HAP-1 (cell line): ENCODE measurements at places on chromosomes 7 and 10.
A peak's percentile ranks its signal among the peaks of the same experiment; 100 is the strongest.

GRCh38 chr7:36943591-36944435 lies 219.5 kb upstream of the AOAH start:
- DNase-seq = no peak

DNA sequence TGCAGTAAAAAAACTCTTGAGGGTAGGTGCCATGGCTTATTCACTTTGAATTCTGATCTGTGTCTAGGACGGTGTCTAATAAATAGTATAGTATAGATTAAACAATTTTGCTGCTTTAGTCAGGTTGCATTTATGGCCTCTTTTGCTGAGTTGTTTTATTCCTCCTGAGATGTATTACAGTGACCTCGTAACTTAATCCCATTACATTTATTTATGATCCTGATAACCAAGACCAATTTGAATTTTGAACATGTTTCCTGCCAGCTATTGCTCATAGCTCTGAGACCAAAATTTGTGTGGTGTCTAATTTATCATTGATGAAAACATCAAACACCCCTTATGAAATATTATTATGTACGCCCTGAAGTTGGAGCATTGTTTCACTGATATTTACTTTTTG lies 381.9 kb upstream of the SEMA3C start:
- no peak for DNase-seq

DNA sequence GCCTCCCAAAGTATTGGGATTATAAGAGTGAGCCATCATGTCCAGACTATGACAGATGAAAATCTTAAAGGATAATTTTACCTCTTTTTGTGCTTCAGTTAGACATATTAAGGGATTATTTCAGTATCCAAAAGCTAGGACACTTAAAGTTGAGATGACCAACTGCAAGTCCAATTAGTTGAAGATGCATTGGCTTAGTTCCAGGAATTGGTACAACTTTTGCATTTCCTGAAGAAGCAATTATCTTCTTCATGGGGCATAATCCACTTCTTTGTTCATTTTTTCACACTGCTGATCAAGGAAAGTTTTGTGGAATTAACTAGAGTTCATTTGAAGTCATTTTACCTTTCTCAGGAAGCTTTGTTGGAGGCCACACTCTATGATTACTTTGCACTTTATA lies 72.0 kb upstream of the HECW1 start:
- DNase-seq = no peak

DNA sequence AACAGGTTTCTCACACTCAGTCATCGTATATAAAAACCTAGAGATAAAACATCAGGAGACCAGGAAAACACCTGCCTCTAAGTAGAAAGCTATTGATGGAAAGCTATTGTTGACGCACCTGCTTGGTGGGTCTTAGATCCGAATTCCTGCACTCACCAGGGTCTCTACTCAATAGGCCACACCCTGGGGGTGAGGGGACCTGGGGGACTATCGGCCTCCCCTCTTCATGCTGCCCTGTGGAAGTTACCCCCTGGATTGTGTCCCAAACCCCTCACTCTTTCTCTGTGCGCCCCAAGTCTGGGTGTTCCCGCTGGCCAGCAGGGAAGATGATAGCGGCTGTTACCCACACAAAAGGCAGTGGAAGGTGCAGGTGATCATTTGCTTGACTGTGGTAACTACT lies 313.0 kb downstream of the WDR37 start:
- no peak for DNase-seq

DNA sequence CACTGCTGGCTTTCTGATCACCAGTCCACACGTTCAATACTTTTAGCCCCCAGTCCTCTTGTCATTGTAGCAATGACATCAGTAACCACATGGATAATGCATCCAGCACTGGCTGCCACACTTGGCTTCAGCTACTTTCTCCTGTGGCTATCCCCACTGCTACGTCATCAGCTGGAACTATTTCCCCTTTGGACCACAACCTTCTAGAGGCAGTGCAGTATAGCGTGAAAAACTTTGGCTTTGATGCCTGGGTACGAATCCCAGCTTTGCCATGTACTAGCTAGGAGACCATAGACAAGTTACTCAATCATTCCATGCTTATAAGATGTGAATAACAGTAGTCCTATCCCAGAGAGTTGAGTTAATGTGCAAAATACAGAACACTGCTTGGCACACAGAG lies 63.2 kb downstream of the CCDC3 start:
- DNase-seq = no peak

GRCh38 chr10:34596351-34596750 lies 218.7 kb downstream of the PARD3 start:
- no peak for DNase-seq

DNA sequence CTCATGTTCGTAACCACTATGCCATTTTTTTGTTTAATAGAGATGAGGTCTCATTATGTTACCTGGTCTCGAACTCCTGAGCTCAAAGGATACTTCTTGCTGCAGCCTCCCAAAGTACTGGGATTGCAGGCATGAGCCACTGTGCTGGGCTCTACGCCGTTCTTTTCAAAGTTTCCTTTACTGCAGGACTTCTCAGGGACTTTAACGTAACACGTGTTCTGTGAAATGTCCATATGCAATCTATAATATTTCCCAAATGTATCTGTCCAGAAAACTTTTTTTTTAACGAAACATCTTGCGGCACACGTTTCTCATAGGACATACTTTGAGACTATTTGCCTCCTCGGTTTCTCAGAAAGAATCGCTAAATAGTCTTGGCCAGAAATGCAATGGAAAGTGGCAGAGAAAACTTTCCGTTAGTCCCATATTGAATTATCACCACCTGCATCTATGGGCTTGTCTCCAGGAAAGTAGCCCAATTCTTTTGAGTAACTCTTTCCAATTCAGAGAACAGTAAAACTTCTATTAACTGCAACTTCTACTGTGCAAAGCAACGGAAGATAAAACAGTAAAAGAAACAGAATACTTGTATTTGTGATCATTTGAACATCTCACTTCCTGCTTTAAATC lies 96.3 kb downstream of the ELMO1 start:
- DNase-seq = no peak

DNA sequence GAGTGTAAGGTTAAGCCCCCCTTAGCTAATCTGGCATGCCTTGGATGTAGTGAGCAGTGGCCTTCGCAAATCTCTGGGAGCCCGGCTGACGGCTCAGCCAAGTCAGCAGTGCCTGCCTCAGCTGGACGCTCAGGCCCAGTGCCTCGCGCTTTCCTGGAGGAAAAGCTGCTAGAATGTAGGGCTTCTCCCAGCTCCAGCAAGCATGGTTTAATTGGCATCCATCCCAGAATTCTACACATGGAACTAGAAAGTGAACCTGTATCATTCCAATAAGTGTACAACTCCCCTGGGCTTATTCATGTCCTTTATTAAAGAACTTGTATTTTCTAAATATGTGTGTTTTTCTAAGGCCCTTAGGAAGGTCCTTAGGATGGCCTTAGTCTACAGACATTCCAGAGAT lies 287.8 kb upstream of the SHH start:
- no peak for DNase-seq

GRCh38 chr10:12512332-12513002 lies 163.1 kb downstream of the CAMK1D start:
- no peak for DNase-seq

DNA sequence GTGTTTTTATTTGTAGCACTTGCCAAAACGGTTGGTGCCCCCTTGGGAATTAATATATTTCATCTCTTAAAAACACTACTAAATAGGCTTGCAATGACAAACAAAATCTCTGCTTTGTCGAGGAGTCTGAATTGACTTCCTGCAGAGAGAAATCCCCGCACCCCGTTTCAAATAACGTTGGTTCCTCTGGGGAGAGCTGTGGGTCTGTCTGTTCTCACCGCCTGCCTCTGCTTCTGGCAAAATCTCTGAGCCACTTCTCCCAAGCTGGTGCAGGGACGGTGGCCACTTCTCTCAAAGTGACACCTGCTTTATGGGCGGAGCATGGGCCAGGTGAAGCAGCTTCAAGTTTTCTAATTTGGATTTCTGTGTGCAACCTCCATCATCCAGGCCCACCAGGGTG lies 186.3 kb upstream of the ADARB2 start:
- DNase-seq = no peak

GRCh38 chr10:132430861-132431271 lies 33.9 kb downstream of the PWWP2B start:
- DNase-seq = no peak

DNA sequence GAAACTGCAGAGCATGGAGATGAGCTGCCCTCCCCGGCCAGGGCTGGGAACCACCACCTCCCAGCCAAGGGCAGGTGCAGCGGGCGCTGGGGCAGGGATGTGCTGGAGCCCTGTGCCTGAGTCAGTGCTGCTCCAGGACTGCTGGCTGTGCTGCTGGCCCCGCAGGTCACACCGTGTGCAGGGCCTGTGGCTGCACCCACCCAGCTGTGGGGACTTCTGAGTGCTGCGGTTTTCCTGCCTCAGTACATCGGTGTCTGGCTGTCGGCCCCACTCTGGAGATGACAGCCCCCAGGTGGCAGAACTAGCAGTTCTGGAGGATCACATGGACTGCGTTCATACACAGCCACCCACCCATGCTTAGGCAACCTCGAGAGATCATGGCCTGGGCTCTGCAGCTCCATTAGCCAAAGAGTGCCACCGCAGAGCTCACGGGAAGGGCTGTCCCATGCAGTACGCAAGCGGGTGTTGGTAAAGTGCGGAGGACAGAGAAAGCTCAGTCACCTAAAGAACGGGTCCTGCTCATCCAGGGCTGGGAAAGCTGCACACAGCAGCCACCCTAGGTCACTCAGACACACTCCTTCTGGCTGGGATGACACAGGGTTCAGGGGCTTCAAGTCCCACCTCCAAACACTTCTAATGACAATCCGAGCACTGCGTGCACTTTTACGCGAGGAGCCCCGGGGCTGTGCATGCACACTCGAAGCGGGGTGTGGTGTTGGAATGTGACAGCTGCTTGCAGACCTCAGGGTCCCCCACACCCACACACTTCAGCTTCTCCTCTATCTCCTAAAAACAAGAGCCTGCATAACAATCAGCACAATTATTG lies 198.1 kb upstream of the PPP2R2D start:
- DNase-seq = no peak

GRCh38 chr7:18860221-18860620 lies 257.2 kb downstream of the TWIST1 start:
- no peak for DNase-seq

DNA sequence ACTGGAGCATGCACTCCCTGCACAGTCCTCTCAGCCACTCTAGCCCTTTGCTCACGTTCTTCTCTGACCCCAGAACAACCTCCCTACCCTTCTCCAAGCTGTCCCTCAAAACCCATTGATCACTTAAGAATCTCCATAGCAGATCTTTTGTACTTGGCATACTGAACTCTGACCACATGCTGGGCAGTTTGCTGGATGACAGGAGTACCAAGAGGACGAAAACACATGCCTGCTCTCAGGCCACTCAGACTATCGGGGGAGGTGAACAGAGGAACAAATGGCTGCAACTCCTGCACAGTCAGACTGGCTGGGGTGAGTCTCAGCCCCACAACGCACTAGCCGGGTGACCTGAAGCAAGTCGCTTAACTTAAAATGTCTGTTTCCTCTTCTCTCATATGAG lies 52.7 kb downstream of the KCNMA1 start:
- DNase-seq = no peak

GRCh38 chr10:83545901-83546391 lies 593.4 kb upstream of the GHITM start:
- DNase-seq = no peak

DNA sequence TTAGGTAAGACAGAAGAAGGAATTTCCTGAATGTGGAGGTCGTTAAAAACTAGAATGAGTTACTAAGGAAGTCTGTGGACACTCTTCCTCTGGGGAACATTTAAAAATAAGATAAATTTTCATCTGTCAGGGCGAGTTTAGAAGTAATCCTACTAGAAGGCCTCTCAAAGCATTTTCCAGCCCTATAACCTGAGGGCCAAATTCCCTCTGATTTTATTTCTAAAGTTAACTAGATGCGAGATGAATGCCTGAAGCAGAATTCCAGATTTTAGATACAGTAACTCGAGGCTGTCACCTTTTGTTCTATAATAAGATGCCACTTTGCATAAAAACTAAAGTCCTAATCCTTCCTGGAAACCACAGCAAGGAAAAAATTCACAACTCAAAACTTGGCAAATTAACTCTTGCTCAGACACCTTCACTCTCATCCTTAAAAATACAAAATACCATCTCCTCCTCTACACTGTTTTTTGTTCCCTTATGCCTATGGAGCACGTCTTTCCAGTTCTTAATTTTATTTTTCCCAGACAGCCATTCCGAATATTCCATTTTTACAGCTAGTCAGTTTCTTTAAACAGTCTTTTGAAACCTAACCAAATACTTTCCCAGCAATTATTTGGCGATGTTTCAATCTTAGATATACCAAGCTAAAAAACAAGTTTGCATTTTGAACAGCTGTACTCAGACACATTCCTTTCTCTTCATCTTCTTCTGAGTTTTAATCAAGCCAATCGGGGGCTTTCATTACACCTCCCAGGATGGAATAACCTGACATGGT lies 420.7 kb upstream of the NFE2L3 start:
- DNase-seq = peak; percentile 96

GRCh38 chr7:118175740-118176139 lies 8.2 kb upstream of the LSM8 start:
- DNase-seq = no peak

GRCh38 chr10:75884808-75885207 lies 453.4 kb downstream of the LRMDA start:
- DNase-seq = no peak

DNA sequence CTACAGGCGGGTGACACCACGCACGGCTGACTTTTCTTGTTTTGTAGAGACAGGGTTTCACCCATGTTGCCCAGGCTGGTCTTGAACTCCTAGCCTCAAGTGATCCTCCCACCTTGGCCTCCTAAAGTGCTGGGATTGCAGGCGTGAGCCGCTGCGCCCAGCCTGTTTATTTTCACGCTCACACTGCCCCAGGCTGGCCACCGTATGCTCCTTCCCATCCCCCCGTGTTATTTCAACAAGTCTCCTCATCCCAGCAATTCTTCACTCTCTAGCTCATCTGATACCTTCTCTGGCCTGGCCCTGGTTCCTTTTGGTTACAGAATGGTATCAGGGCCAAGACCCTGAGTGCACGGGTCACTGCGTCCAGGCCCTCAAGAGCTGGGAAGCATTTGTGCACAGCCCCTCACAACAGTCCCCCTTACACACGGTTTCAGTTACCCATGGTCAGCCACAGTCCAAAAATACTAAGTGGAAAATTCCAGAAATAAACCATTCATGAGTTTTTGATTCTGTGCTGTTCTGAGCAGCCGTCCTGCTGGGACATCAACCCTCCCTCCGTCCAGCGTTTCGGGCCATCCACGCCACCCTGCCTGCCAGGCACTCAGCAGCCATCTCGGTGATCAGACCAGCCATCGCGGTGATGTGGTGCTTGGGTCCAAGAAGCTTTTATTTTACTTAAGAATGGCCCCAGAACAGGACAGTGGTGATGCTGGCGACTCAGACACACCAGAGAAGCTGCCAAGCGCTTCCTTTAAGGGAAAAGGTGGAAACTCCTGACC lies 8.9 kb downstream of the COX19 start:
- DNase-seq = no peak
